ENCODE measurements at places on chromosomes 5 and 9.

DNA sequence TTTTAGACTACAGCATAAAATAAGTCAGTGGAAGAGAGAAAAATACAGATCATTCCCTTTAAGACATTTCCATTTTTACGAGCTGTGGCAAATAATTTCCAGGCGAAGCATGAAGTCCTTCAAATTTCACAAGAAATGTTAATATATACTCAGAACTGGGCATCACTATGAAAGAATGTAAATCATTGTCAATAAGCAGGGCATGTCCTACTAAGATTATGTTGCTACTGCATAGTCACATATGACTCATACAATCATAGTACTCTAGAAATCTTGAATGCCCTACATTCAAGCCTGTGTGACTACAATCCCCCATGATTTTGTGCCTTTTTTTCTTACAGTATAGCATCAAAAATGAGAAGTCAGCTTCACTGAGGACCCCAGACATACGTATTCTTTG is 485.2 kb upstream of the FTMT start:
- no peak for DNase-seq

DNA sequence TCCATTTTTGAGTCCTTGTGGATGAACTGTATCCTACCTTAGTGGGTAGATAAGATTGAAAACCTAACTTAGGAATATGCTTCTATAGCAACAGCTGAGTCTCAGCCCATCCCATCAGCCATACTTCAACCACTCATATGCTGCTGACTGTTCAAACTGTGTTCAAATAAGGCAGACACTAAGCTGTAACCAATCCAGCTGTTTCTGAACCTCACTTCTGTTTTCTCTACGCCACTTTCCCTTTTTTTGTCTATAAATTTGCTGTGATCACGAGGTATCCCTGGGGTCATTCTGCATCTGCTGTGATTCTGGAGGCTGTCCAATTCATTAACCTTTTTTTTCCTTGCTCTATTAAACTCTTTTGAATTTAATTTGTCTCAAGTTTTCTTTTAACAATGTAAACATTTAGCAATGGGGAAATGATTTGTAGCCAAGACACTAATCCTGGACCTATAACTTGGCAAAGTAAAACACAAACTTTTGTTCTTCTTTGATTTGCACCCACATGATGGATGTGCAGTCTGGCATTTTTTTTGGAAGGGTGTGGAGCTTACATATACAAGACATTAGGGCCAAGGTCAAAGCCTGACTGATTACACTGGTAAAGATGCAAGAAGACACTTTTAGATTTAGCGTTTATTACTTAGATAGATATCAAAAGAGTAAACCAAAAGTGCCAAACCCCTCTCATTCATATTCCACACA is 14.9 kb upstream of the SCGB3A2 start:
- DNase-seq = no peak

DNA sequence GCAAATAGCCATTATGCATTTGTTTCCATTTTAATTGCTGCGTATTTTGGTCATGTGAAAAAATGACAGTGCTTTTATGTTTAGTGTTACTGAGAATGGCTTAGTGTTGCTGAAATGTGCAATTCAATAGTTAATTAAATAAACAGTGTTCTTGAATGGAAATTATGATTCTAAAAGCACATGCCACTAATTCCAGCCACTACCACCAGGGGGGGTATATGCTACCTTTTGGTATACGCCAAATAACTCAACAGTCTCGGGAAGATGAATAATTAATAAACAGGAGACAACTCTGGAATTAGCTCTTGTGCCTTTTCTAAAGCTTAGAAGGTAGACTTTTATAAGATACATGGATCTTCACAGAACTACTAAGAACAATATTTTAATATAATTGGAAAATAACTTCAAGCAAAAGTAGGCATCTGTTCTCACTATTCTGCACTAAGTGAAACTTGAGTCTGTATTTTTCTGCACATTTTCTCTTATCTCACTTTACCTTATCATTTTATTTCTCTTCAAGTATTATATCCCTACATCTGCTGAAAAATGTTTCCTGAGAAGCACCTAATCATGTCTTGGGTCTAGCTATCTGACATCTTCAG is 83.5 kb upstream of the MINAR2 start:
- DNase-seq = peak; percentile 14

GRCh38 chr9:111034898-111035539 is 3.3 kb downstream of the LPAR1 start:
- DNase-seq = no peak

Data from activated T-cell treated with anti-CD3 and anti-CD28 coated beads for 1 hour (primary cell).